Activated T-cell treated with anti-CD3 and anti-CD28 coated beads, Interleukin-2, amount 50 U/mL, for 72 hours (primary cell): ENCODE measurements at places on chromosomes 2 and 18. TPM values are rescaled to one million over a fixed set of nuclear protein-coding genes. Genes with fewer than 3 reads are reported as not detected.

The TRIB2 gene
- 2.4 TPM for total RNA-seq

DNA sequence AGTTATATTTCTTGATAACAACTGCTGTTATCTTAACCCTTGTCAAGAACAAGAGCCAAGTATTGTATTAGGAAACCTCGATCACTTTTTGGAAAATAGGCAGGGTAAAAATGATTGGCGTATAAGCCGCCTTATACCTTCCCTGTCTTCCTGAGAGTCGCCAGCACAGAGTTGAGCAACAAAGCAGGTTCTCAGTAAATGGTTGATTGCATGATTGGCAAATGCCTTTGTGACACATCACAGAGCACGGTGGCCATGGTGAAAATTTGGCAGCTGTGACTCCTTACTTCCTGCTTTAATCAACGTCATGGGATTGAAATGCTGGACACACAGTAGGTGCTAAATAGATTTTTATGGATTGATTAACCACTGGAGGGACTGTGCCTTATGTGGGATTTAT, 3.9 kb upstream of the KLHL29 start:
- H3K4me3 ChIP-seq: peak overlapping the region; percentile 68
- no peak for DNase-seq
- H3K27ac ChIP-seq: no peak overlapping the region
- no peaks in the 10 kb centered on the region for H3K36me3 ChIP-seq

The HRH4 gene
- total RNA-seq: 0.16 TPM

The NFATC1 gene
- total RNA-seq: 86.0 TPM

- DNase-seq: no peak
- peaks cover 9% of the 10 kb centered on the region for H3K27me3 ChIP-seq
- H3K4me3 ChIP-seq: no peak overlapping the region
- H3K4me1 ChIP-seq: no peaks in the 10 kb centered on the region
- H3K36me3 ChIP-seq: no peaks in the 10 kb centered on the region
Measured at GRCh38 chr2:226098861-226099745, 699.6 kb downstream of the NYAP2 start.

The WIPF1 gene
- 198 TPM for total RNA-seq

The SLC38A11 gene
- total RNA-seq: not detected

The BIRC6 gene
- total RNA-seq: 89.0 TPM

DNA sequence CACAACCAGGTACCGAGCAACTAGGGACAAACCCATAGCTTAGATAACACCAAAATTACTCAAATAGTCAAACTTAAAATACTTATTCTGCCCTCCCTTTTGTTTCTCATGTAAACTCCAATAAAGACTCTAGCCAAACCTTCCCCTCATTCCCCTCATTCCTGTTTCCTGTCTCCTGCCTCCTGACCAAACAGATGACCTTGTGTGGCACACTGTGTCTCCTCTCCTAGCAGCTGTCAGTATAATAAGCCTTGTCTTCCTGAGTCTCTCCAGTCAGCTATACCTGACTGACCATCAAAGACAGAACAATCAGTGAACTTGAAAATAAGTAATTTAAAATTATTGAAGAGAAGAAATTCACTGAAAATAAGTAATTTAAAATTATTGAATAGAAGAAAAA, 14.3 kb downstream of the SULT1C4 start:
- H3K4me1 ChIP-seq: no peaks in the 10 kb centered on the region
- no peak overlapping the region for H3K4me3 ChIP-seq
- DNase-seq: no peak
- no peak overlapping the region for H3K27ac ChIP-seq

DNA sequence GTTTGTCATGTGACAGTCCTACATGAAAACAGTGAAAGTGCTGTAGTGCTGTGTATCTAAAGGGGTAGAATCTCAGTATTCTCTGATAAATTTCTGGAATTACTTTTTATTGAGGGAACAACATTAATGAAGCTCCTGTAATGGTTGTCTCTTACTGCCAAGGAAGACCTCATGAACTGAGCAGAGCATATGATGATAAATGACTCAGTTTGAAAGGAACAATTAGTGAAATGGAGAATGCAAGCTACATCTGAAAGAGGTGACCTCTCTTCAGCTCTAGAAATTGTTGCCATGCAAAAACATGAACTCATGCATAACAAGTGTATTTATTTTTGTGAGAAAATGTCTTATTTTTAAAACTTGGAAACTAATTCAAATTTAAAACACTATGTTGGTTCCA, 93.6 kb downstream of the SCN9A start:
- no peaks in the 10 kb centered on the region for H3K27me3 ChIP-seq
- no peaks in the 10 kb centered on the region for H3K4me1 ChIP-seq
- H3K27ac ChIP-seq: no peak overlapping the region
- no peak overlapping the region for H3K4me3 ChIP-seq

- no peak overlapping the region for H3K4me3 ChIP-seq
- H3K4me1 ChIP-seq: peaks cover 6% of the 10 kb centered on the region
- no peak for DNase-seq
- no peaks in the 10 kb centered on the region for H3K36me3 ChIP-seq
Measured at GRCh38 chr2:195639959-195640358, 17.1 kb upstream of the SLC39A10 start.

GRCh38 chr2:6793371-6793770, 72.3 kb downstream of the CMPK2 start:
- DNase-seq: no peak
- H3K36me3 ChIP-seq: no peaks in the 10 kb centered on the region
- H3K27me3 ChIP-seq: peaks cover 8% of the 10 kb centered on the region
- H3K4me3 ChIP-seq: no peak overlapping the region

The EHD3 gene
- total RNA-seq: 0.84 TPM

The BOLL gene
- not detected for total RNA-seq

The STPG4 gene
- not detected for total RNA-seq

DNA sequence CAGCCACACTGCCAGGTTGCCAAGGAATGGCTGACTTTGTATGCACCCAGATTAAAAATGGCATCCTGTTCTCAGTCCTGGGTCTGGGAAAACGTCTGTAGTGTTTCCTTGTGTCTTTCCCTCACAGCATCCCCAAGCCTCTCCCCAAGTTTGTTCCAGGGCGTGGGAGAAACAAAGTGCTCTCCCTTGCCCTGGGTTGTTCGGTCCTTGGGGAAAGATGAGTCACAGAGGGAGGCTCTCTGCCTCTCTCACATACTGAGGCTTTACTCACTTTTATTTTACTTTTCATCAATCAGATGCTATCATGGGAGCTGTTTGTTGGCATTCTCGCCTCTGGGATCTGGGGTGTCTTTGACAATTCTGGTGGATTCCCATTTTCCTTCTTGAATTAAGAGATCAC, 492.3 kb downstream of the XIRP2 start:
- no peaks in the 10 kb centered on the region for H3K4me1 ChIP-seq
- no peaks in the 10 kb centered on the region for H3K27me3 ChIP-seq
- no peak overlapping the region for H3K4me3 ChIP-seq
- no peaks in the 10 kb centered on the region for H3K36me3 ChIP-seq
- H3K27ac ChIP-seq: no peak overlapping the region

- peaks cover 2% of the 10 kb centered on the region for H3K27me3 ChIP-seq
- H3K36me3 ChIP-seq: peaks cover 4% of the 10 kb centered on the region
- no peak overlapping the region for H3K27ac ChIP-seq
- no peaks in the 10 kb centered on the region for H3K4me1 ChIP-seq
- no peak overlapping the region for H3K4me3 ChIP-seq
- no peak for DNase-seq
Measured at GRCh38 chr2:27245626-27246025, 17.2 kb downstream of the SLC30A3 start.

- H3K27me3 ChIP-seq: peaks cover 10% of the 10 kb centered on the region
- no peak overlapping the region for H3K27ac ChIP-seq
- H3K36me3 ChIP-seq: peaks cover 16% of the 10 kb centered on the region
- peak overlapping the region; percentile 96 for H3K4me3 ChIP-seq
- peak; percentile 47 for DNase-seq
Measured at GRCh38 chr2:111122631-111123421, 2.1 kb downstream of the BCL2L11 start.

DNA sequence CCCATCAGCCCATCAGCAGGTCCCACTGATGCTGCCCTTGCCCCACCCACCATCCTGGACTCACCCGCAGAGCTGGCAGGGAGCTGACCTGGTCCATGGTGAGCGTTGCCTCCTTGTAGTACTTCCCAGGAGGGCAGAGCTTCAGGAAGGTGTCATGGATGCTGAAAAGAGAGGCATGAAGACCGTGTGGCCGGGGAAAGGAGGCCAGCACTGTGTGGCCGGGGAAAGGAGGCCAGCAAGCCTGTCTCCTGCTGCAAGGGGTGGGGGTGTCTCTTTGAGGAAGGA, 11.9 kb downstream of the CIB4 start:
- no peak overlapping the region for H3K27ac ChIP-seq
- DNase-seq: no peak
- H3K36me3 ChIP-seq: no peaks in the 10 kb centered on the region
- peaks cover 5% of the 10 kb centered on the region for H3K27me3 ChIP-seq
- H3K4me3 ChIP-seq: no peak overlapping the region
- H3K4me1 ChIP-seq: no peaks in the 10 kb centered on the region

GRCh38 chr18:23835506-23835905, 146.3 kb downstream of the LAMA3 start:
- DNase-seq: no peak
- no peaks in the 10 kb centered on the region for H3K27me3 ChIP-seq
- no peaks in the 10 kb centered on the region for H3K36me3 ChIP-seq
- H3K4me1 ChIP-seq: peaks cover 12% of the 10 kb centered on the region

DNA sequence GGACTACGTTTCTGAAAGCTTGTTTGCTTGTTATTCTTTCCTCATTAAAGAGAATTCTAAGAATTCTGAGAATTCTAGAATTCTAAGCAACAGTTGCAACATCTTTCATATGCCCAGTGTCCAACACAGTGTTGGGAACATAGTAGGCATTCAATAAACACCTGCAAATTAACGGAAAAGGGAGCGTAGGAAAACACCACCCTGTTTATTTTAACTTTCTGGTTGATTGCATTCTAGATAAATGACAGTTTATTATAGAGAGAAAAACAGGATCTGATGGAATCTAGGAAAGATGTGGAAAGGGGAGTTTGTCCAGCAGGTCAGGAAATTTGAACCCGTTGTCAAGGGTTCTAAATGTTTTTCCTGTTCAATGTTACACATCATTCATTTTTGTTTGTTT, 24.2 kb upstream of the EFEMP1 start:
- no peaks in the 10 kb centered on the region for H3K36me3 ChIP-seq
- no peaks in the 10 kb centered on the region for H3K4me1 ChIP-seq
- H3K27me3 ChIP-seq: no peaks in the 10 kb centered on the region

The KCNK3 gene
- total RNA-seq: not detected

The ACVR1C gene
- total RNA-seq: 3.6 TPM

DNA sequence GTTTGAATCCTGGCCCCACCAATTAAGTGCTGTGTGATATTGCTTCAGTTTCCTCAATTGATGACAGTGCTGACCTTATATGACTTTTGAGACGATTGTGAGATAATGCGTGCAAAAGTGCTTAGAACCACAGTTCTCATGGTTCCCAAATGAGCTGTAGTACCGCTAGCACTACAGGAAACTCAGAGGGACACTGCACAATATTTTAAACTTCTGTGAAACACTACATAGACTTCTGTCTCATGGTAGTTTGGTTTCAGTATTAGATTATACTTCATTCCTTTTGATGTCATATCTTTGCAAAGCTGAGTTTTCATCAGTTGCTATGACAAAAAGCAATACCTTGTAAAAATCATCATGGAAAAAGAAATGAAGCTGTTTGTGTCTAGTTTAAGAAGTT, 368.0 kb downstream of the PARD3B start:
- no peak overlapping the region for H3K27ac ChIP-seq
- H3K27me3 ChIP-seq: no peaks in the 10 kb centered on the region
- H3K4me3 ChIP-seq: no peak overlapping the region
- peaks cover 4% of the 10 kb centered on the region for H3K36me3 ChIP-seq
- H3K4me1 ChIP-seq: no peaks in the 10 kb centered on the region
- DNase-seq: no peak

The C2orf80 gene
- not detected for total RNA-seq

- peaks cover 71% of the 10 kb centered on the region for H3K4me1 ChIP-seq
- H3K27ac ChIP-seq: peak overlapping the region; percentile 94
- DNase-seq: peak; percentile 46
- no peaks in the 10 kb centered on the region for H3K27me3 ChIP-seq
- peak overlapping the region; percentile 97 for H3K4me3 ChIP-seq
Measured at GRCh38 chr2:171159372-171160118, 1.1 kb downstream of the TLK1 start.

GRCh38 chr18:80147418-80148325, 38.6 kb downstream of the ADNP2 start:
- H3K27me3 ChIP-seq: peaks cover 19% of the 10 kb centered on the region
- H3K36me3 ChIP-seq: no peaks in the 10 kb centered on the region
- DNase-seq: peak; percentile 80

The RESP18 gene
- total RNA-seq: not detected

DNA sequence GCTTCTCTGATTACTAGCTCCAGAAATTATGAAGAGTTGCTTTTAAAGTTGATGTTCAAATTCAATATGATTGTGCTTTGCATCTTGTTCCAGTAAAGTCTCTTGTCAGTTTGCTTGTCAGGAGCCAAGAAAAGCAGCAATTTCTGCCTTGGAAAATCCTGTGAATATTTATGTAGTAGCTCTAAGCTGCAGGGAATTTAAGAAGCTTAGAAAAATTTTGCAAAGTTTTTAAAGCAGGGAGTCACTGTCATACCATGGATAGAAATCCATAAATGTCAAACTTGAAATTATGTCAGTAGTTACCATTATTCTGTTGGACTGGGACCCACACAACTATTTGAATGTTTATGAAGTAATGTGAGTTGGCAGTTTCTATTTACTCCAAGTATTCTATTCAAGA, 169.3 kb downstream of the TMEM200C start:
- no peak overlapping the region for H3K4me3 ChIP-seq
- H3K4me1 ChIP-seq: no peaks in the 10 kb centered on the region
- H3K36me3 ChIP-seq: no peaks in the 10 kb centered on the region
- H3K27me3 ChIP-seq: peaks cover 7% of the 10 kb centered on the region
- no peak overlapping the region for H3K27ac ChIP-seq

DNA sequence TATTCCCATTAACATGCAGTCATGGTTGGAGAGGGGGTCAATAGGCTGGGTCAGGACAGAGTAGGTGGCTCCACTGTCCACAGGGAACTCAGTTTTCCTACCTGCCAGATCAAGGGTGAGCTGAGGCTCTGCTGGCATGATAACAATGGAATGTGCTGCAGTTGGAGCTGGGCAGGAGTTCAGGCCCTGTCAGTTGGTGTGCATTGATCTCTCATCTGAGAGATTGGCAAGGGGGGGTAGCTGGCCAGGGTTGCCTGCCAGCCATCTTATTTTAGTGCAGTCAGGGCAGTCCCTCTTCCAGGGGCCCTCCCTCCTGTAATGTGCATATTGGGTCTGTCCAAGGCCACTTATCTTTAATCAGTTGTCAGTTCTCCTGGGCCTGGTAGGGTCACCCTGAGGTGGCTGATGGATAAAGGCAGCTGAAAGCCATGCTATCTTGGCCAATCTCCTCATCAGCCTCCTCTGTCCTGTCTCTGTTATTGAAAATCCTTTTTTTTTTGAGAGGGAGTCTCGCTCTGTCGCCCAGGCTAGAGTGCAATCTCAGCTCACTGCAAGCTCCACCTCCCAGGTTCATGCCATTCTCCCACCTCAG, 38.1 kb upstream of the CCBE1 start:
- no peak overlapping the region for H3K27ac ChIP-seq
- no peaks in the 10 kb centered on the region for H3K4me1 ChIP-seq
- H3K4me3 ChIP-seq: no peak overlapping the region
- no peak for DNase-seq

The ANKRD30BL gene
- total RNA-seq: not detected

- H3K27me3 ChIP-seq: peaks cover 20% of the 10 kb centered on the region
- H3K36me3 ChIP-seq: peaks cover 7% of the 10 kb centered on the region
Measured at GRCh38 chr2:238053191-238053776, 7.5 kb upstream of the SCLY start.
